EH (cell line): ENCODE measurements at places on chromosomes 5 and 9.

- no peak for DNase-seq
Observed at GRCh38 chr9:95249986-95250385, 67.5 kb downstream of the FANCC start.

- DNase-seq, result no peak
Observed at GRCh38 chr9:128642675-128643245, 13.9 kb downstream of the DYNC2I2 start.

DNA sequence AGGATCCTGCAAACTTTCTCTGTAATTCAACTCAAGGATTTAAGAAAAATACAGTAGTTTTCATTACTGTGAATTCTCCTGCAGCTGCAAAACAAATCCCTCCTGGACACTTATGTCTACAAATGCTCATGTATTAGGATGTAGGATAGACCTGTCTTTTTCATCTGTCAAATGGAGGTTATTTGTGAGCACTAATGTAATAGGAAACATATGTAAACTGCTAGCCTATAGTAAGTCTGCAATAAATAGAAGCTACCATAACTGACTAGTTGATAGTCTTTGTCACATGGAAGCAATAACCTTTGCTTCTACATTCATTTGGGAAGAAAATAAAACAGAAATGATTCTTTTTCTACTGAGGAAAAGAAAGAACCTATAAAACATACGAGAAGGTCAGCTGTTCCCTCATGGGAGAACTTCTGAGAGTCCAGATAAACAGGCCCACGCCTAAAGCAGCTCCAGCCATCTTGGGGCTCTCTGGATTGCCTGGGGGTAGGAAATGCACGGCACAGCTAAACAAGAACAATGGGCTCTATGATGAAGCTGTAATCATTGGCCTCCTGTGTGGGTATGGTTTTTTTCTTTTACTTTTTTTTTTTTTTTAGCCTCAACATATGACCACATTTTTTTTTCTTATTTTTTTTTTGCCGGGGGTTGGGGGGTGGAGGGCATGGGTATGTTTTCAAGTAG, 6.2 kb downstream of the KCNV2 start:
- no peak for DNase-seq

DNA sequence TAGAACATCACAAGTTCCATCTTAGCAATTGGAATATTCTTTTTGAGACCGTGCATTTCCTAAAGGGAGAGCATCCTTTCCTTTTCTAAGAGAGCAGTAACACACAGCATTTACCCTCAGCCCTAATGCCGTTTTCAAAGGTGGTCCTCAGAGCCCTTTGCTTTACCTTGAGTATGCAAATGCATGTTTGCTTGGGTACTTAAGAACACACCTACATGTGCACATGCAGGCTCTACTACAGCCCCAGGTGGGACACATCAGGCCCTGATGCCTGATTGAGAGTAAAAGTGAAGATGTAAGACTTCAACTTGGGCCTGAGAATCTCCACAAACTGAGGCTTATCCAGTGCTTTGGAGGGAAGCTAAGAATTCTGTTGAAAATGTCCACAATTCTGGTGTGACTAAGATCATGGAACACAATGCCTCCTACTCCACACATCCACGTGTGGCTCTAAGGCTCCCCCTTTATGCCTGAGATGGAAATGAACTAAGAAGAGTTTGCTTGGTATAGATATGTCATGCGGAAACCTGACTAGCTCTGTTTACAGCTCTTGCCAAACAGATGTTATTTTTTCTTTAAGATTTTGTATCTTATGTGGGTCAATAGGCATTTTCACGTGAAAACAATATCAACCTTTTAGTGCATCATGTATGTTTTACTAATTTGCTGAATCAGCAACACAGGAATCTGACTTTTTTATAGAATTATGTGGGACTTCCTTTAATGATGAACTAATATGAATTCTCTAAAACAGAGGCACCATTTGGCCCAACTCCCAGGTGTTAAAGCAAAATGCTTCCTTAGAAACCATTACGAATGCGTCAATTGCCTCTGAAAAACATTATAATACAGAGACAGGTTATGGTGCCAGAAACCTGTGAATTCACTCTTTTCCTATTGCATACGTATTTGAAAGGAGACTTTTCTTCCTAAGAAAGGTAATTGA, 48.9 kb upstream of the SLC2A8 start:
- DNase-seq, result peak; percentile 71

GRCh38 chr5:135033901-135034235, at the start of gene PITX1:
TSS of gene PITX1 (minus strand) at chr5:135034228. CDS start at chr5:135033881, 347 bp downstream.
- no peak for DNase-seq

DNA sequence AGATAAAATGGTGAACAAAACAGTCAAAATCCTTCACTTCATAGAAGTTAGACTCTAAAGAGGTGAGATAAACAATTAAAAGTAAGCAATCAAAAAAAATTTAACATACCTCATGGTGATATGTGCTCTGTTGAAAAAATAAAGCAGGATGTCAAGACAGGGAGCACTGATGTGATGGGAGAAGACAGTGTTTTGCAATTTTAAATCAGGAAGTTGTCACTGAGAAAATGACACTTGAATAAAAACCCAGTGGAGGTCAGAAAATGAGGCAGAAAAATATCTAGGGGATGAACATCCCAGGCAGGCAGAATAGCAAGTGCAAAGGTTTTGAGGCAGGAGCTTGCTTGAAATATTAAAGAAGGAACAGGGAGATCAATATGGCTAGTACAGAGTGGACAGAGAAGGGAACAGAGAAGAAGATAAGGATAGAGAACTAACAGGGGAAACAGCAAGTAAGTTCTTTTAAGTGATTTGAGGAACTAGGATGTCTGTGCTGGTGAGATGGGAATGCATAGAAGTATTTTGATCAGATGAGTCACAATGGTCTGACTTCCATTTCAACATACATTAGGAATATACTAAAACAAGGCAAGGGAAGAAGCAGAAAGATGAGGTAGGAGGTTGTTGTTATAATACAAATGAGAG, 130.4 kb downstream of the CHSY3 start:
- peak; percentile 54 for DNase-seq

DNA sequence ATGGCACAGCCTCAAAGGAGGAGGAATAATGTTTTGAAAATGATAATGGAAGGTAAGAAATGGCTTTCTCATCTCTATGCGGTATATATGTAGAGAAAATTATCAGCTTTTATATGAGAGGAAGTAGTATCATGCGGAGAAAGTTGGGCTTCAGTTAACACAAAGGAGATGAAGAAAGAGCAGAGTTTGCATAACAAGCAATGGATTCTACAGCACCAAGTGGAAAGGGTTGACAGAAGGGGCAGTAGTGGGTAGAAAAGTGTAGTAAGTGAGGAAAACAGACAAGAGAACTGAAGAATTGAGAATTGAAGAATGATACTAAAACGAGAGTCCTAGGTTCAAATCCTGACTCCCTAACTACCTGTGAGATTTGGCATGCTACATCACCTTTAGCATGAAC, 51.0 kb downstream of the GNG10 start:
- DNase-seq, result no peak

GRCh38 chr5:154038261-154038706, 426 bp downstream of the FAM114A2 start:
- DNase-seq, result no peak

DNA sequence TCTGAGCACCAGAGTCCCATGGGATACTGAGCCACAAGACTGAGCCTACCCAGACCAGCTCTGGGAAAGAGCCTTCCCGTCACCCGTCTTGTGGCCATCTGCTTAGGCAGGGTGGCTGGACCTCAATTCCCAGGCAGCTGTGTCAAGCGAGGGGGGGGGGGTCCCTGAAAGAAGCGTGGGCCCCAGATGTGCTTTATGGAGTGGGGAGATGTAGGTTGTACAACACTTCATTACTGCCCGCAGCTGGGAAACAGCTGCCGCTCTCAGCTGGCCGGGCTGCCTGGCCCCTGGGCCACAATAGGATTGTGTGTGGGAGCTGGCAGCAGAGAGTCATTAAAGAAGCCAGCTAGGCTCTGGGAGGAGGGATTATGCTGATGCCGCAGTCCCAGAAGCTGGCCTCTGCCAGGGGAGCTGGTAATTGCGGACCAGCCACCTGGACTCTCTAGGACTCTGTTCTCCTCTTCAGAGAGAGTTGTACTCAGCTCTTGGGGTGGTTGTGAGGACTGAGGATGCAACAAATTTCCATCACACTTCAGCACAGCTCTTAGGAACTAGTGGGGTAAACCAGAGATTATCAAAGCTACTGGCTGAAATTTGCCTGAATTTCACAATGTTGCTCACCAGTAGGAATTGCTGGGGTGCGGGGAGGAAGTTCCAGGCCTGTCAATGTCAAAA, 145.4 kb downstream of the GADD45G start:
- no peak for DNase-seq

DNA sequence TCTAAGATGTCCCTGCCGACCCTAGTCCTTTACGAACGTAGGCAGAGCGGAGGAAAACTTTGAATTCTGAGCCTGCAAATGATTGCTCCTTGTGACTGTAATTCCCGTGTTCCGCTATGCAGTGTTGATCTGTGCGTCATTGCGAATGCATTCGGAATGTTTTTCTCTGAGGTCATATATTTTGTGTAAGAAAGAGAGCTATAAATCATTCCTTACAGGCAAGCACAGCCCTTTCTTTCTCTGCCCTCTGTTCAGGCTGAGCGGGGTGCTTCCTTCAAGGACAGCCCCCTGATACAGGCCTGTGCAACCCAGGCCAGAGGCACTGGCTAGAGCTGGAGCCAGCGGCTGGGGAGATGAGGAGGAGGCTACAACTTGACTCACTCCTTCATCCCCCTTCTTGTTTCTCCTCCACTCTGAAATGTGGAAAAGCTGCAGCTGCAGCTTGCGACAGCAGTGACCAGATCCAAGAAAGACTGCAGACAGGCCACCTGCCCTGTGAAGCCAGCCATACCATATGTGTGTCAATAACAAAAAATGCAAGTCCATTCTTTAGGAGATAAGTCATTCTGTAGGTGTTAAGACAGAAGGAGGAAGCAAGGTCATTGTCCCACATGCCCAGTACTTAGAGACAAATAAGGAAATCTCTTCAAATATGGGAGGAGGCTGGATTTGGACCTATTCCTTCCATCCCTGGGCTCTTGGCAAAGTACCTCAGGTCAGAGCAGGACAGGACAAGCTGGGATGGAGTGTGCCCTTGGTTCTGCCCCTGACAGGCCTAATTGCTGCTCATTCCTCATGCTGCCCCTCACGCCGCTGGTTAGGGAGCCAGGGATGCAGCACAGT, 345.7 kb upstream of the WWC1 start:
- DNase-seq, result peak; percentile 88

GRCh38 chr9:16121601-16122286, 568.9 kb downstream of the CCDC171 start:
- DNase-seq, result peak; percentile 75

- no peak for DNase-seq
Observed at GRCh38 chr5:88214655-88215054, 54.0 kb downstream of the TMEM161B start.

GRCh38 chr9:75147638-75148037, 59.3 kb downstream of the OSTF1 start:
- peak; percentile 69 for DNase-seq

DNA sequence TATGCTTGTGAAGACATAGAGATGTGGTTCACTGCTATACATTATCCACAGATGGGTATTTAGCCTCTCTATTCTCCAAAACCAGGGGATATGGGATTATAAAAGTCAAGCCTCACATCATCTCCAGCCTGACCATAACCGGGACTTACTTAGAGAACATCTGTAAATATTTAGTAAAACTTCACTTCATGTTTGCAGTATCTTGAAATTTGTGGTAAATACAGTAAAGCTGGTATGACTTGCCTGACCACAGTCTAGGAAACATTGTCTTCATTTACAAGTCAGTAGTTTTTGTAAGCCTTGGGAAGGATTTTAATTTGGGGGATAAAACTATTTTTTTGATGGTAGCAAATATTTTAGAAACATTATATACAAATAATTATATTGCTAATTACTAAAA, 64.2 kb downstream of the MAST4 start:
- DNase-seq, result no peak

DNA sequence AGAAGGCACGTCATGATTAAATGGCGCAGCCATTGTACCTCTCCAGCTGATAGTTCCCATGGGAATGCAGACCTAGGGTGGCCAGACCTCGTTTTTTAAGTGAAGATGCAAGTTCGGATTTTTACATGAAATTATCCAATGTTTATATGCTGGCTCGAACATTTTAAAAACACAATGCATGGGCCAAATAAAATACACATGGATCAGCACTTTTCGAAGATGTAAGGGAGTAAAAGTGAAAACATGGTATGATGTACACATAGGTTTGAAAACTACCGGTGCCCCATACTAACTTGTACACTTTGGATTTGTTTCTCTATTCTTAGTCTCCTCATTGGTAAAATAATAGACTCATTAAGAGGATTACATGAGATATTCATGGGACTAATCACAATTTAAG, 412.5 kb upstream of the CCNG1 start:
- no peak for DNase-seq
